Naive B cell (primary cell): ENCODE measurements at places on chromosomes 11 and 22.

GRCh38 chr11:77668760-77669159, 31.2 kb upstream of the CLNS1A start:
- DNase-seq = no peak

DNA sequence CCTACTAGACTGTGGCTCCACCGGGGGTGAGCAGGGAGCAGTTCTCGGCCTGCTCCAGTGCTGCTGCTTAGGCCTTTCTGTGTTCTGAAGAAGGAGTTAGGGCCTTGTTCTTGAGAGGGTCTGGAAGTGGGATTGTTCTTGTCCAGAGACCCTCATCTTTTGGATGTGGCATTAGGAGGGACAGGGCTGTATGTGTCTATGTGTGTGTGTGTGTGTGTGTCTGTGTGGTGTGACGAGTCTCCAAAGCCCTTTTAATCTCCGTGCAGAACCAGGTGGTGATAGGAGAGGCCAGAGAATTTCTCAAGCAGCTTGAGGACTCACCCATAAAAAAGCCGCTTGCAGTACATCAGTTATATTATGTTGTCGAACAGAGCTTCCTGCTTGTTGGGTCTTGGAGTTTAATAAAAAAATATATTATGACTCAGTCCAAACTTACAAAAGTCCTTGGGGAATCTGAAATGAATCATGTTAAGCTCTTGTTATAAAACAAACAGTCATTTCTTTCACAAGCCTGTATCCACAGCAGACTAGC, 196.5 kb downstream of the TENM4 start:
- DNase-seq = no peak

- DNase-seq = no peak
Measured at GRCh38 chr11:92240916-92241315, 16.3 kb downstream of the FAT3 start.

- DNase-seq = no peak
Measured at GRCh38 chr11:67345920-67346819, 7.2 kb downstream of the POLD4 start.
